Activated T-cell treated with anti-CD3 and anti-CD28 coated beads for 4 hours (primary cell): ENCODE measurements at places on chromosomes 1 and 21.

GRCh38 chr1:211813590-211813989 is 17.0 kb downstream of the LPGAT1 start:
- DNase-seq = no peak

DNA sequence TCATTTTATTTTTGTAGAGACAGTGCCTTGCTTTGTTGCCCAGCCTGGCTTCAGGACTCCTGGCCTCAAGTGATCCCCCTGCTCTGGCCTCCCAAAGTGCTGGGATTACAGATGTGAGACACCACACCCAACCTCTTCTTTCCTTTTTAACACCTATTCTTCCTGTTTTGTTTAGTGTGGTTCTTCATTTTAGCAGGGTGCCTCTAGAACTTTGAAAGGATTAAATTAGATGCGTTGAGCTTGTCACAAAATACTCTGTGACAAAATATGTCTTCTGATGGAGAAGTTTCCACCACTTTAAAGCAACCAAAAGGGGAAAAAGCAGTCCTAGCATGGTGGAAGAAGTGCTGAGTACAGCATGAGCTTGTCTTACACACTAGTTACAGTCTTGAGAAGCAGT is 42.0 kb downstream of the CDC14A start:
- DNase-seq = no peak

GRCh38 chr1:104408268-104408667 is 658.6 kb downstream of the AMY1C start:
- DNase-seq = no peak

- no peak for DNase-seq
Observed at GRCh38 chr1:244962130-244962529, 97.8 kb upstream of the HNRNPU start.

DNA sequence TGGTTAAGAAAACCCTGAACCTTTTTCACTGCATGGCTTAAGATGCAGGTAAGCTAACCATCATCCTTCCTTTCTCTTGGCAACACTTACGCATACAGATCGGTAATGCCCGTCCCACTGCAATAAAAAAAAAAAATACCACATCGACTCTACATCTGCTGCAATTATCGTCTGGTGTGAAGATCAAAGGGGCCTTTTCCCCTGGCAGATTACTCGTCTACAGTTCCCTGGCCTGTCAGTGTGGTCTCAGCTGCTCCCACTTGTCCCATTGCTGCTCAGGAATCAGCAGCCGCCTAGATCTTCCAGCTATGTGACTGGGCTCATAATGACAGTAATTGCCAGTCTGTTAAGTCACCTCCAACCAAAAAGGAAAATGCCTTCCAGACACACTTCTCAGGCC is 133.1 kb downstream of the SETD4 start:
- no peak for DNase-seq
